Activated CD8-positive, alpha-beta memory T cell treated with anti-CD3 and anti-CD28 coated beads for 4 hours (primary cell): ENCODE measurements at places on chromosomes 12 and 14.

DNA sequence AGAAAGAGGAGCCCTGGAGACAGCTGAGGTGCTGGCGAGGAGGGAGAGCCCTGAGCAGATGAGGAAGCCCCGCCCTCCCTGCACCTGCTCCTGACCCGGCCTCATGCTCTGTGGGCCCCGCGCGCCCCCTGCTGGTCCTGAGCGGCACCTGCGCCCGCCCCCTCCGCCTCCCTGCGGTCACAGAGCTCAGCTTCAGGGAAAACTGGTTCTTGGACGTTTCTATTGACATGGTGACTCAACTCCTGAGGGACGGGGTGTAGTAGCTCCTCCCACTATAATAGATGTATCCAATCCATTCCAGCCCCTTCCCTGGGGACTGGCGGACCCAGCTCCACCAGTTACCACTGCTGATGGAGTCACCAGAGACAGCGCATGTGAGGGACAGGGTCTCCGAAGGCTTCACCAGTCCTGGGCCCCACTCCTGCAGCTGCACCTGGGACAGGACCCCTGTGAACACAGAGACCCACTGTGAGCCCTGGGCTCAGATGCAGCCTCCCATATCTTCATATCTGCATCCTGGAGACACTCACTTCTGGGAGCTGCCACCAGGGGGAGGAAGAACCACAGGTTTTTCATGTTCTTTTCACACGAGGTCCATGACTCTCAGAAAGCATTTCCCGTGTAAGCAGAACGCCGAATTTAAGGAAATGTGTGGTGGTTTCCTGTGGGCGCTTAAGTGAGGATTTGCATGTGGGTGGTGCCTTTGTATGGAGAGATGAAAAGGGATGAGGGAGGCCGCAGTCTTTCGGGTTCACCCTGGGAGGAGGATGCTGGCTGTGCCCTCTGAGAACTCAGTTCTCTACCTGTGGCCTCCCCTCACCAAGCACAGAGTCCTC lies 1346.4 kb downstream of the TMEM121 start:
- DNase-seq, result peak; percentile 67

GRCh38 chr12:91851741-91852477 lies 293.7 kb downstream of the BTG1 start:
- no peak for DNase-seq

DNA sequence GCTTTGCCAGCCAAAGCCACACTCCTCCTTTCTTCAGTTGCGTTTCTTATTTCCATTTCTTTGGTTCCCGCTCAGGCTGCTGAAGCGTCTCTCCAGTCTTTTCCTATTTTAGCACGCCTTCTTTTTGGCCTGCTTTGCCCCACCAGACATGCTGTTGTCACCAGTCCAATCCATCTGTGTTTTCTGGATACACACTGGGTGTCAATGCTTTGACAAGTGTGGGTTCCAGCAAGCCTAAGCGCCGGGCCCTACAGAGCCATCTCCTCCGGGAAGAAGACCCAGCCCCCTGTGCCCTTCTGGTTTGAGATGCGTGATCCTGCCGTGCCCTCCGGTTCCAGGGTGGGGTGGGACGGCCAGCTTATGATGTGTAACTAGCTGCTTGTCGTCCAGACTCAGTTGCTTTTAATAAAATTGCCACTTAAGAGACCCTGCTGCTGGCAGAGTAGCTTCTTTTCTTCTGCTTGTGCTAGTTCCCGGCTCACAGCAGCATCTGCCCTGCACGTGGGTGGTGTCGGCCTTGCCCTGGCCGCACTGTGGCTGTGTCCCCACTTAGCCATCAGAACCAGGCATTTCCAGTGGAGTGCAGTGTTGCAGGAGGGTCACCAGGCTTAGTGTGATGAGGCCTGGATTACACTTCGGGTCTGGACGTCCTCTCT lies 29.7 kb downstream of the EML1 start:
- no peak for DNase-seq

DNA sequence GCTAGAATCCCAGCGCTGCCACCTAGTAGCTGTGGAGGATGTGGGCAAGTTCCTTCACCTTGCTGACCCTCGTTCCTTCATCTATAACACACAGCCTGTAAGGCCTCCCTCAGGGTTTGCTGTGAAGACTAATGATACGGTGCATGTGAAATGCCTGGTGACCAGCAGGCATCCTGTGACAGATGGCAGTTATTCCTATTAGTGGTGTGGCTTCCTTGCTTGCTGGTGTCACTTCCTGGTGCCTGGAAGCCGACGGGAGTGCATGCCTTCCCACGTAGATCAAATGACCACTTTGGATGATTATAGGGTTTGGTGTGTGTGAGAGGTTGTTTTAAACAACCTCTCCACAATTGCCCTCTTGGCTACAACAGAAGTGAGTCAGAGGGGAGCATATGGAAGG lies 894.9 kb downstream of the VRK1 start:
- DNase-seq, result no peak

GRCh38 chr12:107320033-107320928 lies 226.9 kb upstream of the CRY1 start:
- DNase-seq, result peak; percentile 55

DNA sequence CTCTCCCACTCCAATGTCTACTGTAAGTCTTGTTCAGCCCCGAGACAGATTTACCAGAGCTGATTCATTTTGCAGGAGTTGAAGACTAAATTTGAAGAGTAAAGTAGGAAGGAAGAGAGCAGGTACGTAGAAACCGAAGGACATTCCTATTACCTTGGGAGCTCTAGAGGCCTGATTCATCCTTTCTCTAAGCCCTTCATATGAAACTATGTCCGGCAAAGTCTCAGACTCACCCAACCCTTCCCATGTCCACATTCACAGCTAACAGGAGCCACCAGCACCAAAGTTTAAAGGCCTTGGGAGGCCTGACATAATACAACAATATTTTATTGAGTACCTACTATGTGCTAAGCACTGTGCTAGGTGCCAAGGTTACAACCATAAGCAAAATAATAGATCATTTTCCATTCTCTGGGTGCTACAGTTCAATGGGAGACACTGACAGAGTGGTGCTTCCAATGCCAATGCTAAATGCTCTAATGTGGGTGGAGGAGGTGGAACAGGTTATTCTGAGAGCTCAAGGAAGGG lies 86.6 kb downstream of the PHLDA1 start:
- no peak for DNase-seq

DNA sequence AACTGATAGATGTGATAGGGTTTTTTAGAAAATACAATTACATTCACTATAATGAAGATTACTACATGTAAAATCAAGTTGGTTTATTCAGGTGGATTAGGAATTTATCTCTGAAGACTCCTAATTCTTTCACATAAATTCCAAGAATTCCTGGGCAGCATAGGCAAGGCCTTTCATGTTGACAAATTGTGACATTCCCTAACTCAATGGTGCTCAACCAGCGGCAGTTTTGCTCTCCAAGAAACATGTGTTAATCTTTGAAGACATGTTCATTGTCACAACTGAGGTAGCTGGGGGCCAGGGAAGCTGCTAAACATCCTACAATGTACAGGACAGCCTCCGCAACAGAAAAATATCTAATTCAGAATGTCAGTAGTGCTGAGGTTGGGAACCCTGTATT lies 46.3 kb downstream of the PTPRQ start:
- no peak for DNase-seq

- DNase-seq, result no peak
Measured at GRCh38 chr12:49501895-49502294, 36.9 kb upstream of the KCNH3 start.

- no peak for DNase-seq
Measured at GRCh38 chr12:44296624-44297197, 460.8 kb downstream of the TMEM117 start.
